ENCODE measurements at places on chromosomes 5 and 9.

DNA sequence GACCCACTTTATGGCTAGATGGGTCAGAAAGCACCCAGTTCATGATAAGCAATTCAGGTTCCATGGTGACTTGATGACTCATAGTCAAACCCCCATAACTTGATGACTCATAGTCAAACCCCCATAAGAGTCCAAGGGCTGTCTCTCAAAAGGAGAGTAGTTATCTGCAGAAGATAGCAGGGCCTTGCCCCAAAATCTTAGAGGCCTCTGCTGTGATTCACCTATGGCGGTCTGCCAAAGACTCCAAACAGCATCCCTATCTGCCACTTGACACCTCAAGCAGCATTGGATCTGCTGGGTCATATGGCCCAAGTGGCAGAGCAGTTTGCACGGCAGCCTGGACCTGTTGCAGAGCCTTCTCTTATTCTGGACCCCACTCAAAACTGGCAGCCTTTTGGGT is 395.2 kb upstream of the KIF2A start:
- DNase-seq: no peak

DNA sequence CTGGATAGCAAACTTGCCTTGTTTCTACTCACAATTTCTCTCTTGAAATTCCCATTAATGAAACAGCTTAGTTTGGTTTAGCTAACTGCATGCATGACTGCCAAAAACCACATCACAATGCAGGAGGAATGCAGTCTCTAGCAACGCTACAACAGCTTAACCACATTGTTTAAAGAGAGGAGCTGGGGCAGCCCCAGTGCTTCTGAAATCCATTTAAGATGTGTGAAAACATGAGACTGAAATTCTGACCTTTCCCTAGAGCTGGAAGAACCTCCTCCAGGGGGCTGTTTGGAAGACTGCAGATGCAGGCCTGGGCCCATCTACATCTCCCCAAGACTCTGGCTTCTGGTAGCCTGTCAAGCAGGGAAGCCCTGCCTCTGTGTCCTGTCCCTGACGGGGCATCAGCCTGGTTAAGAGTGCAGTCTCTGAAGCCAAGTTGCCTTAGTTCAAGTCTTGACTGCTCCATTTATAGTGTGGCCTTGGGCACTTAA is 157.1 kb downstream of the ZNF462 start:
- no peak for DNase-seq

- no peak for DNase-seq
These were observed 64.7 kb downstream of the STK10 start for GRCh38 chr5:172123269-172123692.

- DNase-seq: no peak
These were observed 250.5 kb downstream of the PIK3R1 start for GRCh38 chr5:68465934-68466551.

- DNase-seq: no peak
These were observed 249.9 kb downstream of the NTRK2 start for GRCh38 chr9:84919440-84919839.

GRCh38 chr5:31364881-31365636 is 166.8 kb downstream of the DROSHA start:
- DNase-seq: no peak

DNA sequence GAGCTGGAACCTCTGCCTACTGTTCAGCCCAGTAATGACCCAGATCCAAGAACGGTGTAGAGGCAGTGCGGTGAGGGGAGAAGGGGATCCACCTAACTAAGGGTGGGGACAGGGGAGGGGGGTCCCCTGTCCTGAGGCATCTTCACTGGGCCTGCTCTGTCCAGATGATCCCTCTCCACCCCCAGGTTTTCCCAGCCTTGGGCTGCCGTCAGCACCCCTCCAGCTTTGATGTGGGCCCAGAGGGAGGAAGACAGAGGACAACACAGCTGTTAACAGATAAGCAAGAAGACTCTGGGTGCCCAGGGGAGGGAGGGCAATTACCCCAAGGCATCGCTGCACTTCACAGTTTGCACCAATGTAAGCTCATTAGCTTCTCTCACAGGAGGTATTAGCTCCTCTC is 19.3 kb downstream of the BICD2 start:
- no peak for DNase-seq

DNA sequence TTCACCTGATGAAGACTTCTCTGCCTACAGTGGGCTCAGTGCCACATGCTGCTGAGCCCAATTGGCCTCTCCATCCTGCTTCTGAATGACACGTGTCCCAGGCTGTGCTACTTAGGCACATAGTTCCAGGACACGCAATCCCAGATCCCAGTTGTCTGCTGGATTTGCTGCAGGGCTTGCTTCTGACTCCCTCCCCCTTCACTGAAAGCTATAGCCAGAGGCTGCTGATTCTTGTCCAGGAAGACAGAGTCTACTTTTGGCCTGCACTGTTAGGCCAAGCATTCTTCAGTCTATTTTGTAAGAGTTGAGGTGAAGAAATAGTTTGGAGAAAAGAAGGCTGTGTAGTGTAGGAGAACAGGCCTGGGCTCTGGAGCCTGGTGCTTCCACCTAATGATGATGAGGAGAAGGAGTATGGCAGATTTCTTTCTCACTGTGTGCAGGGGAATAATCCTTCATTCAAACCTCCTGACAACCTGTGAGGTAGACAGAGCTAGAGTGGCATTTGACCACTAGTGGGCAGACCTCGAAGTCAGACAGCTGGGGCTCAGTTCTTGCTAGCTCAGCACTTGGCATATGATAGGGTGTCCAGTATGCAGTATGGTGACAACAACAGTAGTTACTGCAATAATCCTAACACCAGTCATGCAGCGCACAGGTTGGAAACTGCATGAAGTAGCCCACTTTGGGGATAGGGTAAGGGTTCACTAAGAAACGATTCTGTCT is 19.5 kb upstream of the ASPN start:
- no peak for DNase-seq

- DNase-seq: no peak
These were observed 380.6 kb downstream of the ADGRV1 start for GRCh38 chr5:90939211-90939610.

DNA sequence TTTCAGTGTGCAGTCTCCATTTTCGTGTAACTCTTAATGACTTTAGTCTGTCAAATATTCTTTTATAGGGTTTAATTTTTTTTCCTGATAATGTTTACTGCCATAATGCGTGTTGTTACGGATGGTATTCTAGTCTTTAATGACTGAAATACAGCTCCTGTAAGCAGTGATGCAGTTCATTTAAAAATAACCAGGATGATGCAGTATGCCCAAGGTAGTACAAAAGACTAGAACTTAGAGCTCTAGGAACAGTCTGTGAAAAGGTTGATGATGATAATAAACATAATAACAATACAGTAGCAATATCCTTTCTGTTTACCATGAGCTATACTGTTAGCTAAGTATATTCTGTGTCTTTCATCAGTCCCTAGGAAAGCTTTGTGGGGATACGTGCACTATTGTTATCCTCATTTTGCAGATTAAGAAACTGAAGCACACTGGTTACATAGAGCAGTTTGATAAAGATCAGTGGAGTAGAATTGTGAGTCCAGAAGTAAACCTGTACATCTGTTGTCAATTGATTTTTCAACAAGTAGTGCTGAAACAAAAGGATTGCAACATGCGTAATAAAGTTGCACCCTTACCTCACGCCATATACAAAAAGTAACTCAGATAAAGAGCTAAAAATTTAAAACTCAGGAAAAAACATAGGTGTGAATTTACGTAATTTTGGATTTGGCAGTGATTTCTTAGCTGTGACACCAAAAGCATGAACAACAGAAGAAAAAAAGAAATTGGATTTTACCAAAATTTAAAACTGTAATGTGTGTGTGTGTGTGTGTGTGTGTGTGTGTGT is 64.5 kb downstream of the MTREX start:
- no peak for DNase-seq

DNA sequence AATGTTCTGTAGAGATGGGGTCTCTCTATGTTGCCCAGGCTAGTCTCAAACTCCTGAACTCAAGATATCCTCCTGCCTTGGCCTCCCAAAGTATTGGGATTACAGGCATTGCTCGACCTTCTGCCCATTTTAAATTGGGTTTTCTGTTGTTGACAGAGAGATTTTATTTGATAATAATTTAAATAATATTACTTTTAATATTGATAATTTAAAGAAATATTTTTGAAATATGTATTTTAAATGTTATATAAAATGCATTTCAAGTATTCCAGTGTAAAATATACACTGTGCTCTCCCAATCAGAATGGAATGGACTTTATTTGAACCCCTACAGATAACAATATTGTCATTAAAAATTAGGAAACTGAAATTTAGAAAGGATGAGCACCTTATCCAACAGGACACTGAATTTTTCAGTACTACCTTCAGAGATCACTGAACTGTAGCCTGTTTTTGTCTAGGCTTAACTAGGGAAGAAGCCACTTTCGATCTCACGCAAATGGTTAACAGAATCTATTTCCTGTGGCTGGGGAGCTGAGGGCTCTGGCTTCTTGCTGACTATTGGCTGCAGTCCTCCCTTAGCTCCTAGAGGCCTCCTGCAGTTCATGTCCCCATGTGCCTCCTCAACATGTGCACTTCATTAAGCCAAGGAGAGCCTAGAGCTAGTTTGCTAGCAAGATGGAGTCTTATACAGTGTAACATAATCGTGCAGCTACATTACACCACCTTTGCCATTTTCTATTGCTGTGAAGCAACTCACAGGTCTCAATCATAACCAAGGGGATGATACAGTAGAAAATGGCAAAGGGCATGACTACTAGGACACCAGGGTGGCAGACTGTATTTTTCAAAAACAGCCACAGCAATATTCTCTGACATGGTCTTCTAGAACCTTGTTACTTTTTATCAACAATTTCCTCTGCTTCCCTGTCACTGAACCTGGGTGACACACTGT is 150.0 kb downstream of the CDC42SE2 start:
- peak; percentile 22 for DNase-seq

- no peak for DNase-seq
These were observed 18.7 kb upstream of the WDR38 start for GRCh38 chr9:124834591-124834990.

DNA sequence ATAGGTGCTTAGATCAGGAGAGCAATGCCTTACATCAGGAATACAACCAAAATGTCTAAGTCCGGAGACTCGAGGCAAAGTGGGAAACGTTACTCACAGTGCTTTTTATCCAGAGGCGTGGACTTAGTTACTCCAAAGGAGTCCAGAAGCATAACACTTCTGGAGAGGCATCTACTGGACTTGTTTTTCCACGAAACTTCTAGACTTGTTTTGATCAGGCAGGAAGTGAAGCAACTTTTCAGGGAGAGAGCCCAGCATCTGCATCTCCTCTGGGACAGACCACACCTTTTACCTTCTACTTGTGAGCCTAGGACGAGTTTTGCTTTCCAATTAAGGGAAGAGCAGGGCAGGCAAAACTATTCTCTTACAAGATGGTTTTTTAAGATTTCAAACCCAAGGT is 1.2 kb upstream of the TJP2 start:
- no peak for DNase-seq

- no peak for DNase-seq
These were observed 12.1 kb downstream of the TGFBI start for GRCh38 chr5:136040746-136041415.

- no peak for DNase-seq
These were observed 120.2 kb downstream of the CARTPT start for GRCh38 chr5:71839096-71839884.

DNA sequence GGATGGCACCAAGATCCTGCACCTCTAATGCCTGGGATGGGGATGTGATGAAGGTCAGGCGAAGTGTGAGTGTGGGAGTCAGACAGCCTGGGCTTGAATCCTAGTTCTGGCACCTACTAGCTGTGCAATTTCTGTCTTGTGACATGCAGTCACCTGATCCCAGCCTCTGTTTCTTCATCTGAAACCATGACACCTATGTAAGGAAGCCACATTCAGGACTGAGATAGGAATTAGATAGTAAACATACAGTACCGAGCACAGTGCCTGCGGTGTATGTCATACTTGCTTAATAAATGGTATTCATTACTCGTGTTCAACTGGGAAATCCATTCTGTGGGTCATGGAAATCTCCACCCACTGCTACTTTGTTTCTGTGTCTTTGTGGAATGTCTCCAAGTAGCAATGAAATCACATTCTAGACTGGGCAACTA is 140.6 kb upstream of the STC2 start:
- no peak for DNase-seq

- no peak for DNase-seq
These were observed 2.2 kb downstream of the TIGD6 start for GRCh38 chr5:149998281-149998680.

- no peak for DNase-seq
These were observed 2.4 kb upstream of the C9orf50 start for GRCh38 chr9:129623331-129623730.

GRCh38 chr5:151740958-151741373 is 17.5 kb downstream of the ATOX1 start:
- no peak for DNase-seq

DNA sequence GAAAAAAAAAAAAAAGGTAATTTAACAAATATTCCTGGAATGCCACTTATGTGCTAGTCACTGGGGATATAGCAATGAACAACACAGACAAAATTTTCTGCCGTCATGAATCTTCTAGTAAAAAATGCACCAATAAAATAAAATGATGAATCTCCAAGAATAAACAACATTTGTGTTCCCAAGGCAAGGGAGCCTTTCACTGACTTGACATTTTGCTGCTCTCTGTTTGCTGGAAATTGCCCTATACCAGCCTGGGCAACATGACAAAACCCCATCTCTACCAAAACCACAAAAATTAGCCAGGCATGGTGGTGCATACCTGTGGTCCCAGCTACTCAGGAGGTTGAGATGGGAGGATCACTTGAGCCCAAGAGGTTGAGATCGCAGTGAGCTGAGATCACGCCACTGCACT is 64.5 kb upstream of the ERBIN start:
- no peak for DNase-seq

DNA sequence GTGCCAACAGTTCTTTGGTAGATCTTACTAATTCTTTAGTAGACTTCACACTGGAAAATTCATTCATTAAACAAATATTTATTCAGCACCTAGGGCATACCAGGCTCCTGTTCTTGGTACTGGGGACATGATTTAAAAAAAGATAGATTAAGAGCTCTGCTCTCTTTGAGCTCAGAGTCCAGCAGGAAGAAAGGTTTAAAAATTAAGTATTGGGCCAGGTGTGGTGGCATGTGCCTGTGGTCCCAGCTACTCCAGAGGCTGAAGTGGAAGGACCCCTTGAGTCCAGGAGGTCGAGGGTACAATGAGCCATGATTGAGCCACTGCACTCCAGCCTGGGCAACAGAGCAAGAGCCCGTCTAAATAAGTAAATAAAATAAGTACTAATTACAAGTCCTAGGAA is 41.4 kb downstream of the ENC1 start:
- no peak for DNase-seq

GRCh38 chr5:10703676-10704075 is 57.4 kb downstream of the DAP start:
- DNase-seq: no peak

GRCh38 chr5:150143350-150144245 is 12.0 kb downstream of the PDGFRB start:
- DNase-seq: no peak

GRCh38 chr9:1429297-1429696 is 379.1 kb downstream of the DMRT2 start:
- no peak for DNase-seq

DNA sequence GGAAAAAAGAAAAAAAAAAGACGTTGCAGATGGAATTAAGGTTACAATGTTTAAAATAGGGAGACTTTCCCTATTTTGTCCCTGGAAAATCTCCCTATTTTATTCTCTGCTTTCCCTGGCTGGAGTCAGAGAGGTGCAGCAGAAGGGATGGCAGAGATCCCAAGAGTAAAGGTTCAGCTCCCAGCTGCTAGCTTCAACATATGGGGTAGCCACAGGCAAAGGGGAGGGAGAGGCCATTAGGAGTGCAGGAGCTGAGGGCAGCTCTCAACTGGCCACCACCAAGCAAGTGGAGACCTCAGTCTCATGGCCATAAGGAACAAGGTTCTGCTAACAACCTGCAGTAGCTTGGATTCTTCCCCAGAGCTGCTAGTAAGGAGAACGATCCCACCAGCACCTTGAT is 367.0 kb upstream of the DAP start:
- no peak for DNase-seq

Measured in stimulated activated CD4-positive, alpha-beta T cell treated with anti-CD3 and anti-CD28 coated beads, Interleukin-2, amount 100 ng/mL, for 24 hours (primary cell).